ENCODE measurements at places on chromosomes 11 and 22. TPM values are rescaled to one million over a fixed set of nuclear protein-coding genes. Genes with fewer than 3 reads are reported as not detected.

The PKDREJ gene
- not detected for total RNA-seq

The OR2AG1 gene
- not detected for total RNA-seq

The OR51E1 gene
- not detected for total RNA-seq

The TEF gene
- total RNA-seq, result 6.3 TPM

The NCAM1 gene
- 4.6 TPM for total RNA-seq
